Ecto neural progenitor cell (in vitro differentiated cells): ENCODE measurements at places on chromosomes 12 and 14.

DNA sequence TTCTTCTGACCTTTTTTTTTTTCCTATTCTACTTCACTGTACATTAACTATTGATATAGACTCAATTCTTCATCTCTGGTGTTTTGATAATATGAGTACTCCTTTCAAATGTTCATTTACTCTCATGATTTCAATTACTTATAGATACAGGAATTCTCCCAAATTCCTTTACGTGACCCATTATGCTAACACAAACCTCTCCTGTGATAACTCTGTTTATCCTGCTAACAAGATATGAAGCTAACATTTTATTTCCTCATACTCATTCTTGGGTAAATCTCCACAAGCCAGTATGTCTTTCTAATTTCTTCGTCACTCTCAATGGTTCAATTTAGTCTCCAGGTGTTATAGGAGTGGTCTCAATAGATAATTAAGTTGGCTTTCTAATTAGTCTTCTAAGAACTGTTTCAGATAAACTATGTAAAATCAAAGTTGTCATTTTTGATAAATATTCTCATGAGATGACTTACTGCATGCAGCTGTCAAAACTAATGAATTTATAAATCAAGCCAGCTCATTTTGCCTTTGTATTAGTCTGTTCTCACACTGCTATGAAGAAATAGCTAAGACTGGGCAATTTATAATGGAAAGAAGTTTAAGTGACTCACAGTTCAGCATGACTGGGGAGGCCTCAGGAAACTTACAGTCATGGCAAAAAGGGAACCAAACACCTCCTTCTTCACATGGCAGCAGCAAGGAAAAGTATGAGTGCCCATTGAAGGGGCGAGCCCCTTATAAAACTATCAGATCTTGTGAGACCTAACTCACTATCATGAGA, 130.6 kb upstream of the MYF6 start:
- no peak for DNase-seq

GRCh38 chr12:114691196-114691595, 7.2 kb upstream of the TBX3 start:
- no peak for DNase-seq

DNA sequence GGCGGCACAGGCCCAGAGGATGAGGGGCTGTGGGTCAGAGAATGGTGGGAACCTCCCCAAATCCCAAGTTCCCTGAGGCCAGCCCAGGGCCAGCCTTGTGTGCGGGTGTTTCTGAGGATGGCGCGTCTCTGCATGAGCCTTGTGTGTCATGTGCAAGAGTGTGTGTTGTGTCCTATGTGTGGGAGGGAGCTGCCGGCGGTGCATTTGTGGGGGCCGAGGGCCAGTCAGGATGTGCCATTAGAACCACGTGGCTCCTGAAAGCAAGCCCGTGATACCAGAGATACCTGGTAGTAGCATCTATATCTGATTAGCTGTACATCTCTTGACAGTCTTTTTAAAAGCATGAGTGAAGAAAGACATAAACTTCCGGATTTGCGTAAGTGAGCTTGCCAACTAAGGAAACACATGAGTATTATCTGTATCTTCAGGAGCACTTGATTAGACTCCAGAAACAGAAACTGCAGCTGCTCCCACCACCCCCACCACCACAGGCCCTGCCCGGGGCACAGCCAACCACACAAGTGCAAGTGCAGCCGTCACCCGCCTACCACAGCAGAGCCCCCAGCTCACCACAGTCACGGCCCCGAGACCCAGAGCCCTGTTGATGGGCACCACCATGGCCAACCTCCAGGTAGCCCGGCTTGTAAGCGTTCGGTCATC, 19.2 kb downstream of the DDX51 start:
- peak; percentile 36 for DNase-seq

DNA sequence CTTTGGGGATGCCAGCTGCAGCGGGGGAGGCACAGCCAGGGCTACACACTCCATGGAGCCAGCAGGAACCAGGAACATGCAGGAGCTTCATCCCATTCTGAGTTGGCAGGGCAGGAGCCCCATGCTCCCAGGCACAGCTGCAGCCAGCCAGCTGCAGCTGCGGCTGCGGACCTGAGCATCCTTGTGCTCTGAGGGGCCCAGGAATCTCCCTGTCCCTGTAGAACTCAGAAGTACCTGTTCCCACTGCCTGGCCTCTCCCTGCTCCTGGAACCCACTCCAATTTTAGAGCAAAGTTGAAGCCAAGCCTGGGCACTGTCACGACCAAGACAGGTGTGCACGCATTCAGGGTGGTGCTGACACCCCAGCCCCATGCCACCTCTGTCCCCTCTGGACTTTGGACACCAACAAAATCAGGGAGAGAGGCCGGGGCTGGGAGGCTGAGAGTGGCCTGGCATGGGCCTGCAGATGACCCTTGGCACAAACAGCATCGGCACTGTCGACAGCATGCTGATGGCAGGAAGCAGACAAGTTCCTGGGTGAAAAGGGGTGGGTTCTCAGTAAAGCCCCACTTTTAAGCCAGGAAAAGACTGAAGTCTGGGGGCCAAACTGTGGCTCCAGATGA, 257.3 kb upstream of the LRFN5 start:
- DNase-seq, result no peak

- no peak for DNase-seq
Measured at GRCh38 chr14:29097476-29097875, 330.9 kb downstream of the FOXG1 start.

DNA sequence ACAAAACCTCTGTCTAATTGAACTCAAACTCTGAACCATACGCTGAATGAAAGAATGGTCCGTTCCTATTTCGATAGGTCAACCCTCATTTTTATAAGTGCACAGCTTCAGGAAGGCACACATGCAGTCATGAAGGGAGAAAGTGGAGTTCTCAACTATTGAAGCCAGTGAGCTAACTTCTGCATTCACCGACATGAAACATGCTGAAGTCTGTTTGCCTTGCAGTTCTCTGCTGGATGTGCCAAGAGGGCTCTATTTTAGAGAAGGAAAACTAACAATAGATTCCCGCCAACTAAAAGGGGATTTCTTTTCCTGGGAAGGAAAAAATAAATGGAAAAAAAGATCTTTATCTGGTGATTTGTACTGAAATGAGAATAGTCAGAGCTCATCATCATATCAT, 191.0 kb upstream of the PLEKHG7 start:
- DNase-seq, result no peak

- DNase-seq, result no peak
Measured at GRCh38 chr14:64601571-64601970, 51.8 kb downstream of the PPP1R36 start.

- no peak for DNase-seq
Measured at GRCh38 chr12:93358821-93359220, 18.9 kb upstream of the NUDT4 start.

DNA sequence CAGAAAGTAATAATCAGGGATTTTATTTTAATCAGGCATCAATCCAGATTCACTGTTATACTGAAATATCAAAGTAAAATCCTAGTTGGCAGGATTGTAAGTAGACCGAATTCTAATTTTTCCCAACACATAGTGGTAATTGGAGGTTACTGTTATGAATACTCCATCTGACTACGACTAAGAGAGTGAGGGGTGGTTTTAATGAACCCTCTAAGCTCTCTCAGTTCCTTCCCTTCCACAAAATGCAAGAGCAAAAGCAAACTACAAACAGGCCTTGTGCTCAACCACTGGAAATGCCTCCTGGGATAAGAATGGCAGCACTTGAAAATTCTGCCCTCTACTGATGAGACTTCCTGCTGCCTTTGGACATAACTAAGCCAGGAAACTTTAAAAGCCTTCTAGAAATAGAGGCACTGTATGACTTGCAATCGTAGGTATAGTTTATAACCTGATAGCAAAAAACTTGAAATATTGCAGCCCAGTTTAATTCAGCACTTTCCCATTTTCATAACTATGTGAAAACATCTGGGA, 184.8 kb downstream of the SLC16A7 start:
- DNase-seq, result peak; percentile 41

DNA sequence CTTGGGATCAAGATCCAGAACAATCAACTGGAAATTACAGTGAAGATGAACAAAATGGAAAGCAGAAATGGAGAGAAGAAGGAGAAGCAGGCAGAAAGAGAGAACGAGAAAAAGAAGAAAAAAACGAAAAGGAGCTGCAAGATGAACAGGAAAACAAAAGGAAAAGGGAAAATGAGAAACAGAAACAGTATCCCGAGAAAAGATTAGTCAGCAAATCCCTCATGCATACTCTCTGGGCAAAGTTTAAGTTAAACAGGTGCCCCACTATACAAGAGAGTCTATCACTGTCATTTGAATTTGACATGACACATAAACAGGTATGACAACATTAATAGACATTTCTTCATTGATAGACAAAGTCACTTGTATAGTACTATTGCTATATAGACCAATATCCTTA, 5.0 kb downstream of the NANOGNB start:
- DNase-seq, result no peak

DNA sequence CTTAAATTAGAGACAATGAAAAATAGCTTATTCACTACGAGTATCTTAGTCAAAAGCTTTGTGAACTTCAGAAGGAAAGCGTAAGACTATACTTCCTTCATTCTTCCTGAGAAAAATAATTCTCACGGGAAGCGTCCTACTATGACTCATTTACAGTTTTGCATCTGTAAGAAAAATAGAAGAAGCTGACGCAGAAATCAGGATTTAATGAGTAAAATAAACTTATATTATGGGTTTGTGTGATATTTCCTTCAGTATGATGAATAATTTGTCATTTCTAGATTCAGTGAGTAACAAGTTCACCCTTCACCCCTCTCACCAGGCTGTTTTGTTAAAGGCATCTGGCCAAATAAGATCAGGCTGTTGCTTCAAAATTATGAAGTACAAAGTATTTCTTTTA, 17.8 kb upstream of the PDE3A start:
- no peak for DNase-seq

GRCh38 chr12:95117178-95117599, 43.8 kb upstream of the NR2C1 start:
- DNase-seq, result peak; percentile 54

DNA sequence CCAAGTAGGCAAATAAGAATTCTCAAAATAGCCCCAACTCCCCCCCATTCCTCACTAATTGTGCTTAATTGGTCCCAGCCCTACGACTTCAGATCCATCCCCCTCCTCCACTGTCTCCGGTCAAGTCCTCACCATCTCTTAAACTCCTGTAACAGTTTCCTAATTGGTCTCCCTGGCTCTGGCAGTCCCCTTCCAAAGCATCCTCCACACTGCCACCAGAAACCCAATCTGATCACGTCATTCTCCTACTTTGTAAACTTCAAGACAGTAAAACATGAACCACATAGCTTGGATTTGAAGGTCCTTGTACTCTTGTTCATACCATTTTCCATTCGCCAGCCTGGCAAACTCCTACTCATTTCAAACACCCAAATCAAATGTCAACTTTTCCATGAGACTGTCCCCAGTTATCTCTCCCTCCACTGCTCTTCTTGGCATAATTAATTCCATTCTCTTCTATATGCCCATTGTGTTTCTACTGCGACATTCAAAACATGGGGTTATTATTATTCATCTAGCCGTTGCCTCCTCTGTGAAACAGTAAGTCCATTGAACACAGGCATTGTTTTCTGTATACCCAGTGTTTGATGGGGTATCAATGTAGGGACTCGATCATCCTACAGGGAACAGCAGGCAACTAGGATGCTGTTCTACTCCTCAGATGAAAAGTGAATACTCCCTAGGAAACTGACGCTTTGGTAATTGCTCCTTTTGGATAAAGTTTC, 104.6 kb downstream of the EGLN3 start:
- DNase-seq, result no peak

GRCh38 chr12:9615420-9616136, 7.9 kb upstream of the KLRB1 start:
- DNase-seq, result no peak

DNA sequence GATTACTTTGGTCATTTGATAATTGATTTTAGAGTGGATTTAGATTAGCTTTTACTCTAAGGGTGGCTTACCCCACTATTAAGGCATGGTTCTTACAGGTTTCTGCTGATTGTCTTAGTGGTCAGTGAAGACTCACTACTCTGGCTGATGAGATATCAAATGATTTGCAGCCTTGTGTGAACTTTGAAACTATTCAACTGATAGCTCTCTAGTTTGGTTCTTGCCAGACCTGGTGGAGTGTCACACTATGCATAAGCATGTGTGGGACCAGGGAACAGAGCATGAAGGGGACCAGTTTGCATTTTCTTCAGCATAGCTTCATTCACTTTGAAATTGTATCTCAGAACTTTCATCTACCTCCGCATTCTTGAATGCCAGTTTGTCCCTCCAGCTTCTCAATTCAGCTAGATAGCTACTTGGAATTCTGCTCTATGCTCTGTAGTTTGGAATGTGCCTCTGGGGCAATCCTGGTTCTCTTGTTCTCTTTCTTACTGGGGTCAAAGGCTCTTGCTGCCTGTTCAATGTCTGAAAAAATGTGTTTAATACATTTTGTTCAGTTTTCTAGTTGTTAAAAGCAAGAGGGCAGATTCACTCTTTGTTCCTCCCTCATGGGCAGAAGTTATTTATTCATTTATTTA, 12.7 kb downstream of the SCYL2 start:
- no peak for DNase-seq

GRCh38 chr12:119841433-119842210, 35.5 kb downstream of the CIT start:
- DNase-seq, result no peak

GRCh38 chr14:52790756-52791222, 618 bp downstream of the GNPNAT1 start:
- DNase-seq, result no peak

- DNase-seq, result no peak
Measured at GRCh38 chr14:64265222-64265621, 28.9 kb downstream of the ESR2 start.
